Stimulated activated CD4-positive, alpha-beta T cell treated with anti-CD3 and anti-CD28 coated beads, Interleukin-4, amount 100 ng/mL, for 48 hours (primary cell): ENCODE measurements at places on chromosomes 3 and 15.

DNA sequence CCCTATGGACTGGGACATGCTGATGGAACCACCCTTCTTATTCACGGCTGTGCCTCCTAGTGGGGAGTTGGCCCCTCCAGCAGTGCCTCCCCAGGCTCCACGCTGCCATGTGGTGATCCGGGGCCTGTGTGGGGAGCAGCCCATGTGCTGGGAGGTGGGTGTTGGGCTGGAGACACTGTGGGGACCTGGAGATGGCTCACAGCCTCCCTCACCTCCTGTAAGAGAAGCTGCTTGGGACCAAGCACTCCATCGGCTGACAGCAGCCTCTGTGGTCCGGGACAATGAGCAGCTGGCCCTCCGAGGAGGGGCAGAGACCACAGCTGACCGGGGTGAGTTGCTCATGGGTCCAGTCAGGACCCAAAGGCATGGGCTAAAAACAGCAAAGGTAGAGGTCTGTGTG lies 9.1 kb downstream of the ALG3 start:
- no peak for DNase-seq

DNA sequence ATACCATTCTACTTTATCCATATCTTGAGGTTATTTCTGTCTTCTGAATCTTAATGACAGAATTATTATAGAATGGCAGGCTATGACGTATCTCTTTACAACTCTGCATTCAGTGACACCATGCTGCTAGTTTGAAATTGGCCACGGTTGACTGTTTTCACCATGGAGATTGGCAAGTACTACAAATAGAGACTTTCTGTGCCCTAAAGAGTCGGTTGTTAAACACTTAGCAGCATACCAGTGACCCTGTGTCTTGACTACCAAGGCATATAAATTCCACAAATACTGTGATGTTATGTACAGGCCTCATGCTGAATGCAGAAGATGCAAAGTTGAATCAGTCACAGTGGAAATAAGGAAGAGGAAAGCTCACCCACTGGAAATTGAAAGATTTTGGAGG lies 67.0 kb upstream of the CADPS start:
- DNase-seq = no peak

GRCh38 chr3:191158247-191158646 lies 40.8 kb upstream of the OSTN start:
- DNase-seq = no peak

GRCh38 chr3:73552700-73553099 lies 72.0 kb downstream of the PDZRN3 start:
- DNase-seq = no peak

DNA sequence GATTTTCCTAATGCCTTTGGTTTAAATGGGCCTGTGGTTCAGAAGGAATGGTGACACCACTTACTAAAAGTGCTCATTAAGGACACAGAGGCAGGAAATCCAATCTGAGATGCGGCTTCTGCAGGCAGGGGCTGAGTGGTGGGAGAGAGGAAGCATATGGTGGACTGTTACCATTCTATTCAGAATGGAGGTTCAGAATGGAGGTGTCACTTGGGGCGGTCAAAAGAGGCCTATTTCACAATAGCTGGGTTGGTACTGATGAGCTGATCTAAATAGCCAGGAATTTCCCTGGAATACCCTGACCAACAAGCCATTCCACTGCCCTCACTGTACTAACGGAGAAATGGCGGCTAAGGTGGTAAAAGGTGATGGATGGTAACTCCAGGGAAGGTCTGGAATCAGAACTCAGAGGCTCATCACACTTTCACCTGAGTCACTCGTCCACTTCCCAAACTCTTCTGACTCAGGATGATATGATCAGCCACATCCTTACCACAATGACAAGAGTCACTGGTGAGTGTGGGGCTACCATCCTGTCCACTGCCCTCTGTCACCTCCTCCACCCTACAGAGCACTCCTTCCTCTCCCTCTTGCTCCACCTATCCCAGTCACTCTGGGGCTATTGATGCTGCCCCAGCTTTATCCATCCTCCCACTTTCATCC lies 15.7 kb downstream of the RFT1 start:
- no peak for DNase-seq
